ENCODE measurements at places on chromosomes 3 and 15.

DNA sequence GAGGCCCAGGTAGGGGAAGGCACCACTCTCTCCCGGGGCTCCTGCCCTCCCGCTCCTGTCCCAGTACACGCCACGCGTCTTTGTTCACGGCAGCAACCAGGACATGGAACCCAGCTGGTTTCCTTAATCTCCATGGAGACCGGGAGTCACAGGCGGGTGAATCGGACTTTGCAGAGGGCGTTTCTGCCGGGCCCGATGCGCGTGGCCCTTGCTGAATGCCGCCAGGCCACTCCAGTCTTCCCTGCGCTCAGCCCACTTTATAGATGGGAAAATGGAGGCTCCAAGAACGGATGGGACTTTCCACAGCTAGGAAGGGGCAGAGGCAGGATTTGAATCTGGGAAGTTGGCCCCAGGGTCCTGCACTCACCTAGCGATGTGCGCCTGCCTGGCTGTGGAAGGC lies 7.4 kb downstream of the PLXND1 start:
- no peak for DNase-seq

GRCh38 chr15:45603881-45604280 lies 16.7 kb downstream of the BLOC1S6 start:
- DNase-seq: no peak

DNA sequence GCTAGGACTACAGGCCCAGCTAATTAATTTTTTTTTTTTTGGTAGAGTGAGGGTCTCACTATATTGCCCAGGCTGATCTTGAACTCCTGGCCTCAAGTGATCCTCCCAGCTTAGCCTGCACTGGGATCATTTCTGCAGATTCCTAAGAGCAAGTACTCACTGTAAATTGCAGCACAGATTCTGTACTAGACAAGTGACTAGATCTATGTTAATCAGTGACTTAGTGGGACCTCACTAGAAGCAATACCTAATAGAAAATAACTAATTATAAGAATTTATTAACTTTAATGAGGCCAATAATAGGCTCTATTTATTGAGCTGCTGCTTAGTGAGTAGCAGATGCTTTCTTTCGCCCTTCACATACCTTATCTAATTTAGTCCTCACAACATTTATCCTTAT lies 10.6 kb upstream of the UTS2B start:
- no peak for DNase-seq

GRCh38 chr15:78224023-78224411 lies 10.3 kb downstream of the ACSBG1 start:
- no peak for DNase-seq

DNA sequence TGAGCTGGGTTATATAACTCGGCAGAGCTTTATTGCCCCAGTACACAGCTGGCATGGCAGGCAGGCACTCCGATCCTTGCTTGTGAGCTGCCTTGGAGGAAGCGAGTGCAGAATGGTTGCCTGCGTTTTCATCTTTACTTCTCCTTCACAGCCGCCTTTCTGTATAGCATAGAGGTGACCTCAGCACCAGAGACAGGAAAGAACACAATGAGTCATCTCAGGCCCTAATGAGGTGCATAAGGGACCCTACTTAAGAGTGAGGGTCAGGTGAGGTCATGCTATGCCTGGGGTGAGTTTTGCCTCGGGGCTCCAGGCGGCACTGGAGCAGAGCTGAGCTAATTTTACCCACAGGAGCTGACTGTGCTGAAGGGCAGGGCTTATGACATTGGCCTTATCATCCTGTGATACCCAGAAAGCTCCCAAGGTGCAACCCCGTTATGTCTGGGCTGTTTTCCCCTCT lies 43.5 kb downstream of the LPP start:
- DNase-seq: no peak

GRCh38 chr3:142209655-142210054 lies 15.7 kb downstream of the GK5 start:
- no peak for DNase-seq

GRCh38 chr15:42670451-42670850 lies 66.5 kb downstream of the CDAN1 start:
- no peak for DNase-seq

- DNase-seq: no peak
Measured at GRCh38 chr15:29064731-29065130, 179.0 kb downstream of the APBA2 start.

GRCh38 chr3:175764722-175765121 lies 905.6 kb downstream of the NAALADL2 start:
- DNase-seq: no peak

DNA sequence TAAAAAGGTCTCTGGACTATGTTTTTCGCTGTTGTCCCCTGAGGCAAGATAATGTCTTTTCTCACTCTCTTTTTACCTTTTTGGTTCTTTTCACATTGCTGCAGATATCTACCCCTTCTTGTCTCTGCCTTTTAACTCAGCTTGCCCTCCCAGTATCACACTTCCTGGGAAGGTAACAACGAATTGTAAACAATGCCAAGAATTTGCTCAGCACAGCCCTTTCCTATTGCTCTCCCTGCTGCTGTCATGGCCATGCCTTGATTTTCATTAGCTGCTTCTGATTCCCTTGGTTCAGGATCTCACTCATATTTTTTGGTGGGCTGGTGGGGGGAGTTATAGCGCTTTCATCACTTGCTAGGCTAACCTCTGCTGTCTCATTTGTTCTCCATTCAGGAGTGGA lies 123.1 kb upstream of the DPH6 start:
- DNase-seq: no peak

GRCh38 chr3:169271936-169272335 lies 391.6 kb downstream of the MECOM start:
- no peak for DNase-seq

DNA sequence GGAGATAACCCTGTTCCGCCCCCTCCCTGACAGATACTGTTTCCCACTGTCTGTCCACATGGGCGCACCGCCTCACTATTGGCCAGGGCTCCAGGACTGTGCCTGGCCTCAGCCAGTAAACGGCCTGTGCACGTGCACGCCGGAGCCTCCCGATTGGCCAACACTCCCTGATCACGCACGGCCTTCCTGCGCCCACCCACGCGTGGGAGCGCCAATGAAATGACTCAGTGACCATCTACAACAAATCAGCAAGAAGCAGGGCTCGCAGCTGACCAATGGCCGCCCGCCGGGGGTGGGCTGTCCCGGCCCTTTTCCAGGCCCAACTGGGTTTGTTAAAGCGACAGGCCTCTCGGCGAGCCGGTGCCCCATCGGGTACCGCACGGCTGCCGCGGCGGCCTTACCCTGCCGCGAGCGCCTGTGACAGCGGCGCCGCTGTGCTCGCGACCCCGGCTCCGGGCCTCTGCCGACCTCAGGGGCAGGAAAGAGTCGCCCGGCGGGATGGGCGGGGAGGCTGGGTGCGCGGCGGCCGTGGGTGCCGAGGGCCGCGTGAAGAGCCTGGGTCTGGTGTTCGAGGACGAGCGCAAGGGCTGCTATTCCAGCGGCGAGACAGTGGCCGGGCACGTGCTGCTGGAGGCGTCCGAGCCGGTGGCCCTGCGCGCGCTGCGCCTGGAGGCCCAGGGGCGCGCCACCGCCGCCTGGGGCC lies at the start of gene ARRDC4:
Gene ARRDC4, plus strand, starts transcription at position 340 of the 703 bp plus-strand sequence. Its CDS starts 159 bp downstream, at position 499.
- DNase-seq: peak; percentile 90

DNA sequence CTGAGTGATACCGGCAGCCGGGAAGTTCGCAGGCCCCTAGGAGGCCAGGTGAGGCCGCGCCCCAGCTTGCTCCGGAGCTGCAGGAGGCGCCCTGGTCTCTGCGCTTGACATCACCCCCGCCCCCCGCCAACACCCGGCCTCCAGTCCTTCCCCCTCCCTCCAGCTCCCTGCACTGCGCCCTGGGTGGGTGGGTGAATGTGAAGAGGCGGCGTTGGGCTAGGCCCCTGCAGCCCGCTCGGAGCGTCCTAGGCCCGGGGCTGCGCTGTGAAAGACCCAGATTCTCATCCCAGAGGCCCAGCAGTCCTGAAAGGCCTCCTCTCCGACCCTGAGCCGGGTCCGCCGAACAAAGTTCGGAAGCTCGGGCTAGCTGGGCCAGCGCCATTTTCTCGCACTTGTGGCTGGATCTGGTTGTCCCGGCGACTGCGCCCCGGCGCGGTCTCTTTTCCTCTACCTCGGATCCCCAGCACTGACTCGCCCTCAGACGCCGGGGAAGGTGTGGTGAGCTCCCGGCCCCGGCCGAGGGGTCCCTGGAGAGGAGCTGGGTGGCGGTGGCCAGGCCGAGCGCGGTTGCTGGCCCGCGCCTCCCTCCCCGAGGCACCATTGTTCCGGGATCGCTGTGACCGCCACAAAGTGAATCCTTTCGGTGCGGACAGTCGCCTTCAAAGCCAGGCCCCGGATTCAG lies 12.9 kb downstream of the ZIC4 start:
- no peak for DNase-seq

DNA sequence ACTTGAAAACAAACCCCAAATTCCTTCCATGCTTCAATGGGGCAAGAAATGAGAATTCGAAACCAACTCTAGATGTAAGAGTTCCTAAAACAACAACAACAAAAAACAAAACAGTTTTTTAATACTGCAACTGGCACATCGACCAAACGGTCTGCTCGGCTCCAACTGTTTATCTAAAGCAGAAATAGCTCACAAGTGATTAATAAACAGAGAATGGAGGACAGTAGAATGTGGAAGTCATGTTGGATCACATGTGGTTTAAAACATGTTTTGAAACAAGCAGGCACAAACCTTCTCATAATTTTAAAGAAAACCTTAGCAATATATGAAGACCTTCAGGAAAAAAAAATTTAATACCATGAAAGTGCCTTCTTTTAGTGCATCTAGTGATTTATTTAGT lies 55.1 kb downstream of the SETMAR start:
- no peak for DNase-seq

- no peak for DNase-seq
Measured at GRCh38 chr3:149933858-149934257, 36.8 kb downstream of the PFN2 start.

- DNase-seq: no peak
Measured at GRCh38 chr15:69955240-69955894, 142.3 kb downstream of the TLE3 start.

DNA sequence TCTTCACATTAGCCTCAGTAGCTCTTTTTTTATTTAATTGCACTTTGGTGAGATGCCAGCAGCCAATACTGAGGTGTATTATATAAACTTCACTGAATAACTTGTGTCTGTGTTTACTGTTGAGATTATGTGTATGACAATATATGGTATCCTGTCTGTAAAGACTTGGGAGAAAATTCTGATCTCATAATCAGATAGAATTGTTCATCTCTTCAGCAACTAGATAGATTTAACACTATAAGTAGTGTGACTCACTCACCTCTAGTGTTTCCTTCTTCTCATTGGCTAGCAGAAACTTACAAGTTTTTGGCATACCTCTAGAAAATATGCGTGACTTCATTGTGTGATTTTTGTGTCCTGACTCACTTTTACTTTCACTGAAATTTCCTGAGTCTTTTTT lies 67.6 kb upstream of the TGFBR2 start:
- no peak for DNase-seq

GRCh38 chr3:95200384-95200783 lies 1137.5 kb downstream of the NSUN3 start:
- DNase-seq: no peak

DNA sequence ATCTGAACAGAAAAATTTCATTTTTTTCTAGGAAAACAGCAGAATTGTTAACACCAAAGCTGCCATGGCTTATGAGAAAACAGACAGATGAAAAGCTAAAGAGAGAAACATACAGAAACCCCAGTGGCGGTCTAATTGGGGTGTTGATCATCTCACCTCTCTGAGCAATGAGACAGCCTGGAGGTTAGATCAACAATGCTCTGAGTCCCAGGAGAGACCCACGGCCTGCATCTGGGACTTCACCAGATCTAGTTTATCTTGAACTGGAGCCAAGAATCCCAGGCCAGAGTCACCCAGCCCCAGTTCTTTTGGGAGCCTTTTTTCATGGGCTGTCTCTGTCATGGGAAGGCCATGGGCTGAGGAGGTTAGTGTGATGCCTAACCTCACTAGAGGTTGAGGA lies 3.5 kb upstream of the GALNT15 start:
- DNase-seq: no peak

GRCh38 chr3:129224984-129225393 lies 24.4 kb upstream of the COPG1 start:
- no peak for DNase-seq

GRCh38 chr15:31200735-31201151 lies 99.2 kb upstream of the TRPM1 start:
- peak; percentile 54 for DNase-seq

- no peak for DNase-seq
Measured at GRCh38 chr3:139558351-139559266, 19.1 kb upstream of the RBP1 start.

DNA sequence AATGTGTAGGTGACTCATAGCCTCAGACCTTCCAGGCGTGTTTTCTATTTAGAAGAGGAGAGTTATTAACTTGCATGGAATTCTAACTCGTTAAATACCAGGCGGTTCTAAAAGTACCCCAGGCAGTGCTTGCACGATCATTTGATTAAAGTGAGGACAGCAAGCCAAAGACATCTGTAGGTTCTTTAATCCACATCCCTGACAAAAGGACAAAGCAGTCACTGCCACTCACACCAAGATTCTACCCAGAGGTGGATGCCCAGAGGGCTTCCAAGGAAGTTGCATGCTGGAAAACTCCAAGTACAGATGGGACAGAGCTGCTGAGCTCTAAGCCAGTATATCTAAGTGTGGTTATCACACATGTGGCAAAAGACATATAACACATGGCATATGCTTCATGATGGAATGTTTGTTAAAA lies 372.1 kb downstream of the ROBO2 start:
- DNase-seq: no peak

DNA sequence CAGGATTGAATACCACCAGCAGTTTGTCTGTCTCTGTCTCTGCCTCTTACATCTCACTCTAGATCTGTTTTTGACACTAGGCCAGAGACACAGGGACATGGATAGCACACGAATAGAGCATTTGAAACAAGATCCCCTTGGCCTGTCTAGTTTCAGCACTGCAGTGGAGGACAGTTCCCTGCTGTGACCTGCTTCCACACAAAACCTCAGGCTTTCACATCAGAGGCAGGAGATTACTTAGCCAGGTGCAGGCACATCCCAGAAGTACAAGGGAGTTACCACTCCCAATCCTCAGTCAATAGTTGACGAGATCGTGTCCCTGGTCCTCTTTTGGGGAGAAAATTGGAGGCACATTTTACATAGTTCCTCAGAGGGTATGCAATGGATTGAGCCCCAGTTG lies 34.0 kb upstream of the CCK start:
- no peak for DNase-seq

- DNase-seq: no peak
Measured at GRCh38 chr3:170044795-170045244, 7.0 kb downstream of the GPR160 start.

Measured in stimulated activated CD4-positive, alpha-beta T cell treated with anti-CD3 and anti-CD28 coated beads, TNF-alpha, amount 100 ng/mL, for 4 hours (primary cell).